ENCODE measurements at places on chromosomes 6 and 20. TPM values are rescaled to one million over a fixed set of nuclear protein-coding genes. Genes with fewer than 3 reads are reported as not detected.

Gene HACE1
- 12.6 TPM for total RNA-seq

Gene GDAP1L1
- 0.50 TPM for total RNA-seq

Gene HSPA12B
- not detected for total RNA-seq

Gene SIRPD
- total RNA-seq: not detected

Gene SULF2
- 1.3 TPM for total RNA-seq

Gene TFAP2A
- total RNA-seq: not detected

Gene FOXA2
- not detected for total RNA-seq

Gene ERVFRD-1
- not detected for total RNA-seq

Gene CHRNA4
- total RNA-seq: not detected

Gene CGA
- total RNA-seq: not detected

Gene CALHM5
- total RNA-seq: not detected

Gene PPP1R3G
- total RNA-seq: not detected

Gene HBS1L
- 153 TPM for total RNA-seq

Gene DOK5
- total RNA-seq: 4.3 TPM

Gene UBD
- 0.31 TPM for total RNA-seq

Gene FKBP1C
- total RNA-seq: 0.64 TPM

Gene RIPK1
- 8.8 TPM for total RNA-seq

Gene RPL7L1
- 101 TPM for total RNA-seq

Gene CCR6
- 0.37 TPM for total RNA-seq

Gene C2
- total RNA-seq: 1.6 TPM

Gene RAET1G
- total RNA-seq: not detected

Gene C6orf58
- not detected for total RNA-seq

Gene NOX3
- total RNA-seq: not detected

Gene SLC17A5
- total RNA-seq: 1.7 TPM

Gene PRDM1
- 3.4 TPM for total RNA-seq

Gene RNF144B
- 1.5 TPM for total RNA-seq

Gene MCCD1
- total RNA-seq: not detected

Gene SLC22A2
- not detected for total RNA-seq

Gene NFKBIE
- 9.6 TPM for total RNA-seq

Gene LY86
- total RNA-seq: 1.8 TPM

Gene AIF1
- total RNA-seq: 120 TPM

Gene TMEM244
- not detected for total RNA-seq

Gene BANF2
- total RNA-seq: not detected

Gene STMN3
- 6.7 TPM for total RNA-seq

Gene F13A1
- not detected for total RNA-seq

Gene TRMT6
- total RNA-seq: 11.8 TPM

Gene HDGFL1
- not detected for total RNA-seq

Gene OR2B6
- not detected for total RNA-seq

Gene PRDM13
- total RNA-seq: not detected

Gene OVOL2
- total RNA-seq: not detected

Gene BMP5
- not detected for total RNA-seq

Gene TGM2
- total RNA-seq: not detected

Gene BPIFA3
- not detected for total RNA-seq

Gene SLPI
- not detected for total RNA-seq

Gene EMILIN3
- total RNA-seq: not detected

Gene TMC2
- not detected for total RNA-seq

Gene IL17F
- 3.3 TPM for total RNA-seq

Gene GUCA1A
- not detected for total RNA-seq

Gene ZBTB24
- total RNA-seq: 7.4 TPM

Gene C20orf202
- total RNA-seq: not detected

Gene TASP1
- total RNA-seq: 6.7 TPM

Gene SNAI1
- not detected for total RNA-seq

Gene TP53TG5
- total RNA-seq: 1.0 TPM

Gene SLCO4A1
- total RNA-seq: 22.6 TPM

Gene TULP4
- 17.4 TPM for total RNA-seq

All from activated naive CD4-positive, alpha-beta T cell treated with anti-CD3 and anti-CD28 coated beads for 36 hours (primary cell).